T-cell (primary cell): ENCODE measurements at places on chromosomes 5 and 9.

- no peak for DNase-seq
These were observed 50.8 kb downstream of the FXN start for GRCh38 chr9:69086312-69086711.

DNA sequence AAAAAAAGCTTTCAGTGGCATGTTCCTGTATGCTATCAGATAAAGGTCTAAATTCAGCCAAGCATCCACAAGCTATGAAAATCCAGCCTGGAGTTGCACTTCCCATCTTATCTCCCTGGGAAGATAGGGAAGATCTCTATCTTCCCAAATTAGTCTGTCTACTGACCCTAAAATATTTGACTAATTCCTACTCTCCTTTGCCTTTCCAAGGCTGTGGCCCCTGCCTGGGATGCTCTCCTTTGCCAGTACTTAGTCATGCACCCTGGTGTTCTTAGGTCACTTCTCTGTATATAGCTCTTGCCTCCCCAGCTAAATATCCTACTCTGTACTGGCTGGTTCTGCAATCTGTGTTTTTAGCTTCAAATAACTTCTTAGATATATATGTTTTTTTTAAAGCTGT lies 44.0 kb upstream of the PLPP1 start:
- DNase-seq: no peak

- DNase-seq: no peak
These were observed 23.0 kb downstream of the FNIP1 start for GRCh38 chr5:131773805-131774204.

DNA sequence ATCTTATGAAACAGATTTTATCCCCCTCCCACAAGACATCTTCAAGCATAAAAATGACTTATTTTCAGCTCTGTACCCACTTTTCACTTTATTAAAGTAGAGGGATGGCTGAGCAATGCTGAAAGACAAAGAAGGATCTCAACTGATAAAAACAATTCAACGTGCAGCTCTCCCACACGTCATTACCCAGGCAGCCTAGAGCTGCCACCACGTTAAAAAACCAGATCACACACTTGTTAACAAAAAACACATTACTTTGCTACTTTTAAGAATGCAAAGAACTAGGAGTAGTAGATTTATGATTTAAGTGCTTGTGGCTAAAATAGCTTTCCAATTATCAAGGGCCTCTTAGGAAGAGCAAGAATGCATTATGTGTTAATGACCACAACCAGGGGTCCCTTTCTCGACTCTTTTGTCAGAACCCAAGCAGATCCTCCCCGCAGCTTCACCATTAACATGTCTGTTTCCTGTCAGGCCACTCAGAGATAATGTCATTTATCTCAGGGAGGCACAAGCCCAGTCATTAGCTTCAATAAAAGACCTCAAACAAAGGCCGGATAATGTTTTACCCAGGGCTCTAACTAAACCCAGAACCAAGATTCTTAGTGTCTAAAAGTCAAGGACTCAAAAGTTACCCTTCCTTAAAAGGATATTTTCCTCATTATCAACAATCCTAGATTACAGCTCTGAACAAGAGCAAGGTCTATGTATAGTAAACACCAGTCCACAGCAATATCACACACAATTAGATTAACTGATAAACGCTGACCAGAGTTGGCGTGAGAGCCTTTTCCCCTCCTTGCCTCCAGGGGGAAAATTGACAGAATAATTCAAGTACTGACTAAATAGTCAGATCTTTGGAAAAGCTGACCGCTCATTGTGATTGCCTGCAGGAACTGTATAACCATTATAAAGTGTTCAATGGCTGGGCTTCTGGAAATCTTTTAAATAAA lies 7.5 kb downstream of the ZNF608 start:
- no peak for DNase-seq

DNA sequence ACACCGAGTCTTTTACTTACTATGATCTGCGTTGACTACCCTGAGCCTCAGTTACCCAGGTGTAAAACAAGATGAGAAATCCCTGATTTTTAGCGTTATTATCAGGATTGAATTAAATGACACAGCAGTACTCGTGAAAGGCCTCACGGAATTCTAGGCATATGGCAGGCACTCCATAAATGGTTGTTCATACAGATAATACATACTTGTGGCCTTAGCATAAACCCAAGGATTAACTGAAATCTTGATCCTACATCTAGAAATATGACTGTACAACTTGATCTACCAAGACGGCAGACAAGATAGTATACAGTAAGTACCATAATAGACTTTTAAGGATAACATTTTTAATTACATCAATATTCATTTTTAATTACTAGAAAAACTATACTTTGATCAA lies 409.8 kb downstream of the BNC2 start:
- no peak for DNase-seq

- peak; percentile 98 for DNase-seq
These were observed at the start of gene TRMO for GRCh38 chr9:97921959-97922724. TRMO (minus strand) TSS chr9:97922500; CDS start chr9:97922493, 7 bp downstream.

- no peak for DNase-seq
These were observed 278.5 kb downstream of the CCDC171 start for GRCh38 chr9:15831384-15831783.

DNA sequence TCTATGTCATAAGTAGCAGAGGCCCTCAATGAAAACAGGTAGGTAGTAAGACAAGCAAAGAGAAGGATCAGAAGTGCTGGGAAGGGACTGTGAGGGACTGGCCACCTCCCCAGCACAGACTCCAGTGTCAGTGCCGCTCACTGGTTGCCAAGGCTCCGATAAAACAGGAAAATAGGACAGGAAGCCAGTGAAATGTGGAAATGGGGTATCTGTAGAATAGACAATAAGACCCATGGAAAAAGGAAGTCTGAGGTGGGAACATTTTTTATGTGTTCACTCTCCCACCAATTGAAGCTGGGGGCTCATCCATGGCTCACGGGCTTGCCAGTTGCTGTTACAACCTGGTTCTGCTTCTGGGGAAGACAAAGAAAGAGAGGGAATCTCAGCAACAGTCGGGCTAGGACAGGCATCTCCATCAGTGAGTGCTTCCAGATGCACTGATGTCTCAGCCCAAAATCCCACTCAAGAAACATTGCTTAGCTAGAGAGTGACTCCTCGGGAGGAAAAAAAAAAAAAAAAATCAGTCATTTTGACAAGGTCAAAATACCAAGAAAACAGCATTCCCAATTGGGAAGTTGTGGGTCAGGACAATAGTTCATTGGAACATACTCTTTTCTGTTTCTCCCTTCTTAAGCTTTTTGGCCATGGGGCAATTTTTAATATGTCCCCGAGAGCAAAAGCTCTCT lies 27.6 kb upstream of the NFIB start:
- DNase-seq: no peak

- DNase-seq: no peak
These were observed 325.4 kb downstream of the KDM4C start for GRCh38 chr9:7083192-7083591.

- no peak for DNase-seq
These were observed 5.3 kb upstream of the GLRX start for GRCh38 chr5:95827892-95828246.

DNA sequence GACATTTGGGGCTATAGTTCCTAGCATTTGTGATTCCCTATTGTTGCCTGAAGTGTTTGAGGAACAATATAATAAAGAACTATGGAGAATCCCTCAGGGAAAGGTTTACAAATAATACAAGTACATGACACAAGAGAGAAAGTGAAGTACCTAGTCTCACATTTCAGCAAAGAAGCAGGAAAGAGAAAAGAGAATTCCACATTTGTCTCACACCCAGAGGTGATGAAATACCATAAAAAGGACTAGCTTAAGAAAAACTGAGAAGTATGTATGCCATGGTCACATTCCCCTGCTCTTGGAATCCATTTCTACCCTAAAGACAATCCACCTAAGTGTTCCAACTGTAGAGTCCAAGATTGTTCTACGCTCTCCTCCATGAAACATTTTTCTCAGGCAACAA lies 79.0 kb upstream of the TARS1 start:
- DNase-seq: no peak

- no peak for DNase-seq
These were observed 163.1 kb downstream of the CDK5RAP2 start for GRCh38 chr9:120416781-120417427.

- no peak for DNase-seq
These were observed 253.9 kb upstream of the RGMB start for GRCh38 chr5:98519571-98519970.

GRCh38 chr5:57662991-57663390 lies 180.4 kb upstream of the ACTBL2 start:
- no peak for DNase-seq

DNA sequence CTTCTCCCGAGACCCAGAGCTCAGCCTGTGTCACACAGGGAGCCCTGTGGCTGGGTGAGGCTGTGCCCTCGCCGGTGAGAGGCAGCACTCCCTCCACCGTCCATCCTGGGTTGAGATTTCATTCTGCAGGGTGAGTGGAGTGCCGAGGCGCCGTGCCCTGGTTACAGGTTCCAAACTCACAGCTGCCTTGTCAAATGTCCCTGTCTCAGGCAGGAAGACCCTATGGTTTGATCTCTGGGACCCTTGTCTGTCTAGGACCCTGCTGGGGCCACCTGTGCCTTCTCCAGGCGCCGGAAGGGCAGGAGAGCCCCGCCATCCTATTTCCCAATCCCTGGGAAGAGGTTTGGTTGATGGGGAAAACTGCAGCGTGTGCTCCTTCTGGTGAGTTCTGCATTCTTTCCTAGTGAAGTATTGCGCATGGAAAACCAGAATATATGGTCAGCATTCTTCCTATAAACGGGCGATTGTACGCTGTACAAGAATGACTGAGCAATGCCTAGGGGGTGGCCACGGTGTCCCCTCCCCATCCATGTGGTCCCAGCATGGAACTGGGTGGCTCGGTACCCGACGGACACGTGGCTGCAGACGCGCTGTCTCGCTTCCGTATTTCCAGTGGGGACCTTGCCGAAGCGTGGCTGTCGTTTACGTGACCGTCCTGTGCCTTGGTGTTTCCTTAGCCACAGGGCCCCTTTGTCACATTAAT lies 95.9 kb upstream of the COL5A1 start:
- DNase-seq: no peak

DNA sequence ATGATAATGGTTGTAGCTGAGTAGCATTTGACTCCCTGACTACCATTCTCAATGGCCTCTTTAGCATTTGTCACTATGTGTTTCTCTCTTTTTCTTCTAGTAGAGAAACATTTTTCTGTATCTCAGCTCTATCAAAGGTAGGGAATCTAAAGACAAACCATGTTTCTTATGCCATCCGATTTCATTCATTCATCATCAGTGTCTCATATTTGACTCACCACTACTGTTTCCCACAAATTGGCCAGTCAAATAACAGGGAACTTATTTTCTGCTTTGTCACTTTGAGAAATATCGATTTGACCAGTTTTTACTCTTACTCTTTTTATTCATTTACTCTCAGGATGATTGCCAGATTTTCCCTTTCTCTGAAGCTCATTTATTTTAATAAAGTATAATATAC lies 282.3 kb downstream of the TMEM167A start:
- DNase-seq: no peak

GRCh38 chr5:66739951-66740350 lies 143.8 kb downstream of the MAST4 start:
- no peak for DNase-seq

GRCh38 chr9:122808141-122808540 lies 8.2 kb downstream of the OR1K1 start:
- DNase-seq: no peak

DNA sequence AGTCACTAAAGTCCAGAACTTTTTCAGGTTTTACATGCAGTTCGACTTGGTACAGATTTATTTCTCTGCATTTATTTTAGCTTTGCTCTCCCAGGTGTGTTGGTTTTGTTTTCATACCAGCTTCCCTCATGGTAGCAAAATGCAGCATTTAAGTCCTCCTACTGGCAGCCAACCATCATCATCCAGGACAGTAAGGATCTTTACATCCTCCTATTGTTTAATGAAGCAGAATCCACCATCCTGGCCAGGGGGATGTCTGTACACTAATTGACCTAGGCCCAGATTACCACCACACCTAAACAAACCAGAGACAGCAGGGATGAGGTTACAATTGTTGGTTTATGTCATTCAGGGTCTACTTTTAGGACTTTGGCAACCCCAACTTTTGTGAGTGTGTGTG lies 22.3 kb downstream of the CAMK4 start:
- no peak for DNase-seq
